ENCODE measurements at places on chromosomes 5 and 9.

- no peak for DNase-seq
These were observed 183.3 kb upstream of the PUM3 start for GRCh38 chr9:3027210-3027609.

- no peak for DNase-seq
These were observed 12.7 kb downstream of the FEM1C start for GRCh38 chr5:115531787-115532367.

DNA sequence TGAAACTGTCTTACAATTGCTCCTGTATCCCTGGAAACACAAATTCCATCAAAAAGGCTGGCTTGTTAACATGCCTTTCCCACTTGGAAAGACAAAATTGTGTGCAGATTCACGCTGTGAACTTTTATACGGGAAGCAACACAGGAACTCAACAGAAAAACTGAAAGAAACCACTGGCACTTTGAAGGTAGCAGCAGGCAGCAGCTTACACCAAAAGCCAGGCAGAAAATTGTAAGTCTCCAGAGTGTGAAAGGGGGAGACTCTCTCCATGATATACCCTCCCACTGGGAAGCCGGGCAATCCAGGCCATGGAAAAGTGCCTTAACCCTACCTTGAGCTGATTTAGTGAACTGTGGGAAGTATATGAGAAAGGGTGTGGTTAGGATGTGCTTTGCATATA is 943.7 kb downstream of the CDH18 start:
- DNase-seq: no peak

GRCh38 chr9:115340314-115340713 is 222.4 kb upstream of the TNC start:
- DNase-seq: no peak

GRCh38 chr9:109037946-109038715 is 24.8 kb upstream of the CTNNAL1 start:
- DNase-seq: no peak

GRCh38 chr9:91986248-91986647 is 36.2 kb upstream of the ROR2 start:
- no peak for DNase-seq

DNA sequence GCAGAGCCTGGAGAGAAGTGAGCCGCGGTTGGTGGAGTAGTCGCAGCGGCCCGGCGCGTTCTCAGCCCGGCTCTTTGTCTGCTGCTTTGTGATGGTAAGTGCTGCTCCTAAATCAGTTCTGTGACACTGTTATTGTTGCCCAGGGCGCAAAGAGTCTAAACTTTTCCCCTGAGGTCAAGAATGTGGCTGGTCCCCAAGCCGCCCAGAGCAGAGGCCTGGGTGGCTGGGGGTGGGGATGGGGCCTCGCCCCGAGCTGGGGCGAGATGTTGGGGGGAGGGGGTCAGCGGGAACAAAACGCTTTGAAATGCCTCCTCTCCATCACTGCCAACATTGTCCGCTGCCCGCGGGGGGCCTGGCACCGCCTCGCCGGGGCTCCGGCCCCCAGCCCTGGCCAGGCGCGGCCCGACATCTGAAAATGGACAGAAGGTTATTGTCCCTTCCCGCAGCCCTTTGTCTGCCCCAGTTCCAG is 11.7 kb upstream of the CERCAM start:
- no peak for DNase-seq

GRCh38 chr9:68980341-68980914 is 33.5 kb downstream of the PRKACG start:
- no peak for DNase-seq

DNA sequence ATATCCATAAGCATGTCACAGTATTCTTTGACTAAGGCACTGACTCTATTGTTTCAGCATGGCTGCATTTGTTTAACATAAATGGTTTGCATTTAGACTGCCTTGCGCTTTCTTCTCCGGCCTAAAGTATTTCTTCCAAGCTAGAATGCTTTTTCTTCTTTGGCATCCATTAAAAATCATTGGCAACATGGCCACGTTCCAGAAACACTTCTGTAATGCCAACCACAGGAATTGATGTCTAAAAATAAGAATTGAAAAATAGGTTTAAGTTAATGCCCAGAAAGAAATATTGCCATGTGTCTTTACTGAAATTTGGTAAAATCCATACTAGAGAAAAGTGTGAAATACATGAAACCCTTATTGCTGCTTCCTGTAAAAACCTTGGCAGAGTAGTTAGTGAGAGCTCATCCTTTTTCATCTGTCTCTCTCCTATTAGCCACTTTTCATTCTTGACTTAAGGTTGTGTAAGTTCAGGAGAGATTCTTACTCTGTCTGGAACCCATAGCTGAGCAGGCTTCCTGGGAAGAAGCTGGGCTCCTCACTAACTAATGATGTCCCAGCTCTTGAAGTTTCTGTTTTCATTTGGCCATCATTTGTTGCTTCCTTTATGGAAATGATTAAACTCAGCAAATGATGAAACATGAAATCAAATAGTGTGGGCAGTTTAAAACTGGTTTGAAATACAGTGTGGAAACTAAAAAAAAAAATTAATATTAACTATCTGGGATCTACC is 58.2 kb upstream of the RPS23 start:
- DNase-seq: no peak

- DNase-seq: peak; percentile 77
These were observed 52.5 kb downstream of the JADE2 start for GRCh38 chr5:134577796-134578577.

DNA sequence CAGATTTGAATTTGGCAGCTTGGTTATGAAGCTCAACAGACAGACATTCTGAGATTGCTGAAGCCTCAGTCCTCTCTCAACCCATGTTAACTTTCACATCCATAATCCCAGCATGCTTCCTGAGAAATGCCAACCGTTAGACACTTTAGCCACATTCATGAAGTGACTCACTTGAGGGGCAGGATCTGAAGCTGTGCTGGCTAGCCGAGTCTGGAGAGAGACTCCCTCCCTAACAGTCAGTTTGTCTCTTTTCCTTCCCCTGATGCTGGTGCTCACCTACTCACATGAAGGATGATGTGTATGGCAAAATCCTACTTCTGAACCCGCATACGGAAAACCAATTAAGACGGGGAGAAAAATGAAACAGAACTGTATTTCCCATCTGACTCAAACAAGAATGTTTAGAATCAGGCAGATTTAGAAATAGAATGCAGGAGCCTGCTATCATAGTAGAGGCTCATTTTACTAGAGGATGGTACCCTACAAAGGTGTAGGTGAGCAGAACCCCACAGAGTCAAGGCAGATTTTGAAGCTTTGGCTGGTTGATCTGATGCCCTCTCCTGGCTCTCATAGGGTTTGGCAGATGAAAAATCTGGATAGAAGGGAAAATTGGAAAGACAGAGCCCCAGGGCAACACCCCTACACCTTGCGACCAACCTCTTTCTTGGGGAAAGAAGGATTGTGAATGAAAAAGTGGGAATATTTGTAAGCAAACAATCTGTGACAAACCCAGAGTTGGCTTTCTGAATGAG is 150.9 kb upstream of the LHFPL2 start:
- peak; percentile 66 for DNase-seq

GRCh38 chr5:122507581-122507980 is 195.5 kb downstream of the SNCAIP start:
- DNase-seq: no peak

GRCh38 chr9:126463426-126463825 is 136.8 kb downstream of the MVB12B start:
- no peak for DNase-seq

DNA sequence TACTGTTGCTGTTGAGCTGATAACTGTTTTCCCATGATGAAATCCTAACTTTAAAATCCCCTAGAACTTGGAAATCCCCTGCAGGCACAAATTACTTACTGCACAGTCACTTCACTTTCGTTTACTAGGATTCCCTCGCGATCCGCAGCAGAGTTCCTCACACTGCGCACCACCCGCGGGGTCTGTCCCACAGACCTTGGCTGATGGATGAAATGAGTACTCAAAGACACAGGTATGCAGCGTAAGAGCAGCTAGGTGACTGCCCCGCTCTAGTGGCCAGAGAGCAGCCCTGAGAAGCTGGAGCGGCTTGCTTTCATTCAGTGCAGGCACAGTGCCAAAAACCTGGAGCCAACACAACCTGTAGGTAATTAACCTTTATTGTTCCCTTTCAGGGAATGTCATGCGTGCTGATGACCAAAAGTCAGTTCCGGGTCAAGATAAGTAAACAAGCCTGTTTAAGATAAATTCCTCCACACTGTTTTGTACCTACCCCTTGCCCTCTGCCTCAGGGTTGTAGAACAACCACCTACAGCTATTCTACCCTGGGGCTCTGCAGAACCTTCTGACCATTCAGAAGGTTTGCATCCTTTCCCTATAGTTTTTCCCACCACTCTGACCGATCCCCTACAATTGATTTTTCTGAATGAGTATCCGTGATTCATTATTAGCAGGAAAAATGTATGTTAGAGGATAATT is 191.2 kb downstream of the CDH9 start:
- no peak for DNase-seq

- no peak for DNase-seq
These were observed 42.4 kb downstream of the SETX start for GRCh38 chr9:132312426-132312825.

DNA sequence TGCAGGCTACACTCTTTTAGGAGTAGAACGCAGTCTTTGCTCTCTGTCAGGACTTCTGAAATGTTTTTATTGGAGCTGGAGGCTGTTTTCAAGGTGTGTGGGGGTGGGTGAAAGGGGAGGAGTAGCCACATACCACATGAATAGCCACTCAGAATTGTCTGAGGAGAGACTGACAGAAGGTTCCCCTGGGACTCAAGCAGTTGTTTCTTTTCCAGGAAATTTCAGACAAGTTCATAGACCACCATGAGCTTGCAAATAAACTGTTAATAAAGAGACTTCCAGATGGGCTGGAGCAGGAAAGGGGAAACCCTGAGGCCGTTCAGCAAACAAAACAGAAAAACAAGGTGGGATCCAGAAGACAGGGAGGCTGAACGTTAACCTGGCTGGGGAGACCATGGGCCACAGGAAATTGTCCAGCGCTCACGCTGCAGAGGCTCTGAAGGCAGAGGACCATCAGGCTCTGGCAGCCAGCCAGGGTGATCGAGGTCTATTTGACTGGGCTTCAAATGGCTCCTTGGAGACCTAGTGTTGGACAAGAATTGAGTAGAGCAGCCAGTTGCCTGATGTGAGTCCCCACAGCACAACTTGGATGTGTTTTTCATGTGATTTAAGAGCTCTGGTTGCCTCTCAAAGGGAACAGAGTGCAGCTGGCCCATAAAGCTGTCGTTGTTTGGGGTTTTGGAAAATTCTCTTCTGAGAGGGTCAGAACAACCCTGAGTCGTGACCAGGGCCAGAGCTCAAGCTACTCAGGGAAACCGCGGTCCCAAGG is 159.2 kb upstream of the RAI14 start:
- DNase-seq: no peak

DNA sequence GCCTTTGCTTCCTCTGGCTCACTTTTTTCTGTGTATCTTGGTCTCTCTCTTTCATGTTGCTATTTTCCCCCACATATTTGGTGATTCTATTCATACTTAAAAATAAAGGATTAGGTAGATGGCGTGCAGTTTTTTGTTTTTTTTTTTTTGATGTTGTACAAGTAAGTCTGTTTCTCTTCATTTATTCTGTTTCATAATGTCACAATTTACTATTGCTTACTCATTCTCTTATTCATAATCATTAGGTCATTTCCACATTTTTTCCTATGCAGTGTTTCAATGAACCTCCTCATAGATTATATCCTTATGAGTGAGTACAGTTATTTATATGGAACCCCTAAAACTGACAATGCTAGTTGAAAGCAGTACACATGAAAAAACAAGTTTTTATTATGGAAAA is 136.3 kb downstream of the APBA1 start:
- no peak for DNase-seq

DNA sequence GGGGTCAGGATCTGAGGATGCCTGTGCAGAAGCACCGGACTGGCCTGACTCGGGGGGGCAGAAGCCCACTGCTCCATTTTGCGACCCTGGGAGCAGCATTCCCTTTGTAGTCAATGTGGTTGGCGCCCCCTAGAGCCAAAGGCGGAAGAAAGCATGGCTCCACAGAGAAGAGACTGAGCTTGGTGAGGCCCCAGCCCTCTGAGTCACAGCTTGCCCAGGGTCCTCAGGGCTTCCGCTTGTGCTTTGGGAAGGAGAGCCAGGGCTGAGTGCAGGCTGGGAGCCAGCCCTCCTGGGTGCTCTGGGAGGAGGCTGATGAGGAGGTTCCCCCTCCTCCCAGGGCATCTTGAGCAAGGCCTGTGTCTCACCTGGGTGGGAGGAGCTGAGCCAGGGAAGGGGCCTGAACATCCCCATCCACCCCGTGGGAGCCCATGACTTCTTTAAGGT is 5.5 kb upstream of the AQP3 start:
- peak; percentile 83 for DNase-seq

GRCh38 chr5:178576591-178577351 is 13.4 kb downstream of the COL23A1 start:
- DNase-seq: no peak

- no peak for DNase-seq
These were observed 3.7 kb upstream of the MRNIP start for GRCh38 chr5:179862296-179862695.

DNA sequence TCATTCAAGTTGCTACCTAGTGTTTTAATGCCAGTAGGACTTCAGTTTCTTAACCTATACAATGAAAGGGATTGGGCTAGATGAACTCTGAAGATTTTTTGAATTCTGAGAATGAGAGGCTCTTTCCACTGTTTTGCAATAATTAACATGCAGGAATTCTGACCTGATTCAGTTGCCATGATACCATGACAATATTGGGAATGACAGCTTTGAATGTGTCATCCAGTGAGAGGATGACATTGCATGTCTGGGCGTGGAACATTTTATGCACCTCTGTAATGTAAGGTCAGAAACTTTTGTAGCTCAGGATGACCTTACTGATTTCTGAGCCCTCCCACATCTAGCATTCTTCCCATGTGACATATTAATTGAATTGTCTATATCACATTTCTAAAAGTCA is 30.6 kb upstream of the SPINK5 start:
- no peak for DNase-seq

DNA sequence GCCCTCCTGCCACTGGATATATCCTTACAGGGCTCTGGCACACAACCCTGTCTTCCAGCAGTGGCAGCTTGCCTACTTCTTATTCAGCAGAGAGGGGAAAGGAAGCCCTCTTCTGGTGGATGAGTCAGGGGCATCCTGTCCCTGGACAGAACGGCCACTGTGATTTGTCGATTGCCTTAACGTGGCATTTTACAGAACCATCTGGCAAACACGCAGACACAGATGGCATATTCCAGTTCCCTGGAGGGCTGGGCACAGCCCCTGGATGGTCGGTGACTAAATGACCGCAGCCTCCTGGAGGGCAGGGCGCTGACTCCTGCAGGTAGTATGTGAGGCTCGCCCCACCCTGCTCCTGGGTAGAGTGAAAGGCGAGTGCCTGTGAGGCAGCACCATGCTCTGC is 62.1 kb downstream of the DCP2 start:
- peak; percentile 67 for DNase-seq

- DNase-seq: no peak
These were observed 615 bp downstream of the RACK1 start for GRCh38 chr5:181243018-181243563.

All from astrocyte of the spinal cord (primary cell).